NCI-H1930 (cell line): ENCODE measurements at places on chromosomes 7 and 10.

DNA sequence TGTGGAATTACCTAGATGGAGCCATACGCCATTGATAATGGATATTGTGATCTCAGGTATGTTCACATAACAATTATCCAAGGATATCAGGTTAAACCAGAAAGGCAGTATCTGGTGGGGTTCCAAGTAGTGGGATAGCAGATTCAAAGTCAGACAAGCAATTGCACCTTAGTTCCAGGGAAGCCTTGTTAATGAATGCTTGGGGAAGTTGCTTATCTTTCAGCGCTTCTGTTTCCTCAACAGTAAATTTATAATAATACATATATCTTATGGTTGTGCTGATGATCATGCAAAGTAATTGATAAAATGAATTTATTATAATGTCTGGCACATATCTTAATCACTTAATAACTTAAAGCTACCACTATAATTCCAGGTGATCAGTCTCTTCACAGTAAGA, 290.9 kb downstream of the SUGCT start:
- DNase-seq: no peak

DNA sequence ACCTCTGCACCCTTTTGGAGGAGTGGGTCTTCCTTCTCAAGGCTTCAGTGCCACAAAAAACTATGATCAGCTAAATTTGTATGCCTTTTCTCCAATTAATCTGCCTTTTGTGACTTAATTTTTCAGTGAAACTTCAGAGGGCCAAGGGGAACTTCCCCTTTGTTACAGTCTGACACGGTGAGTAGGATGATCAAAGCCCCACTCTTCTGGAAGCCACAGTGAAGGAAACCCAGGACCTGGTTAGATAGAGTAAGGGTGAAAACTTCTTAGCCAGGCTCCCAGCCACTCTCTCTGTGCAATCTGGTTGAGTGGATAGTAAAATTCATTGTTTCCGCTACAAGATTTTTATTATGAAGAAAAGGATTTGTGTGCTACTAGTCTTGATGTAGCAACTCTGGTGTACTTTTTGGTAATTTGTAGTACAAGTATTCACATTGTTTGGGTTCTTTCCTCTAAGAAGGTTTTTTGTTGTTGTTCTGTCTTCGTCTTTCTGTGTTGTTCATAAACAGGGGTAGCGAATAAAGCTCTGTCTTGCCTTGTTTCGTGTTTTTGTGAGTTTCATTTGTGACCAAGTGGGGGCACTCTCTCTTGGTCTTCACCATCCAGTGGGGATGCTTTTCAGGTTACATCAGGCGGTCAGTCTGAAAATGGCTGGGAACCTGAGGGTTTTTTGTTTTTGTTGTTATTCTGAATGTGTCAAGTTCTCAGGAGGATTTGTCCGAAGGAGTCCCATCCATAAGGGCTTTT, 268.5 kb upstream of the NPSR1 start:
- DNase-seq: no peak

- DNase-seq: no peak
Observed at GRCh38 chr7:87517136-87517815, 41.8 kb upstream of the ABCB4 start.

- no peak for DNase-seq
Observed at GRCh38 chr7:130913639-130914553, 179.9 kb upstream of the KLF14 start.

DNA sequence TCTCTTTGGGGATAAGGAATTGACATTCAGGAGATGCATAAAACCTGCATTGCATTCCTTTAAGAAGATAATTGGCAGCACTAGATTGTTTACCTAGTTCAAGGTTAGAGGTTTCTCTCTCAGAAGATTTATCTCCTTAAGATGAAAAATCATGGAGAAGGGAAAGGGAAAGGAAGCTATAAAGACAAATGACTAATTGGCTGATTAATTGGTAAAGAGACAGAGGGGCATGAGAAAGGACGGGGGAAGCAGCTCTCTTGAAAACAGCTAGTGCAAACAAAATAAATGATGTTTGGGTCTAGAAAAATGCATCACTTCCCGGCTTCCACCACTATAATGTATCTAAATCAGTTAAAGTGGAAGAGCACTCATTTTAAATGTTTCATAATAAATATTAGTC, 941.2 kb downstream of the XPNPEP1 start:
- no peak for DNase-seq
